Metanephros (tissue), 2 donors: ENCODE measurements at places on chromosomes 1 and 21. TPM values are rescaled to one million over a fixed set of nuclear protein-coding genes. Genes with fewer than 3 reads are reported as not detected.

VWA1 gene
- total RNA-seq: 54.3 TPM

RXRG gene
- total RNA-seq: 9.2 TPM

NBPF9 gene
- 24.5 TPM for total RNA-seq

SMPDL3B gene
- total RNA-seq: 7.8 TPM

HTR6 gene
- 0.47 TPM for total RNA-seq

COL8A2 gene
- total RNA-seq: 3.7 TPM

EFNA4 gene
- 11.8 TPM for total RNA-seq

S100A8 gene
- total RNA-seq: 89.2 TPM

LHX8 gene
- total RNA-seq: not detected

SPRR2F gene
- not detected for total RNA-seq

ABCB10 gene
- total RNA-seq: 16.5 TPM

PRAMEF2 gene
- total RNA-seq: not detected

HSD3B2 gene
- total RNA-seq: 1.3 TPM

ATP6V1G3 gene
- total RNA-seq: 1.9 TPM

ANKRD34A gene
- 0.41 TPM for total RNA-seq

KCNJ15 gene
- total RNA-seq: 124 TPM

GBP5 gene
- total RNA-seq: 0.53 TPM

NBPF6 gene
- total RNA-seq: not detected

OLIG2 gene
- total RNA-seq: 0.06 TPM

SMIM1 gene
- total RNA-seq: 12.1 TPM

SYDE2 gene
- total RNA-seq: 19.5 TPM

OXCT2 gene
- total RNA-seq: 1.3 TPM

RPE65 gene
- total RNA-seq: not detected

ADGRB2 gene
- 18.9 TPM for total RNA-seq

TAS1R2 gene
- not detected for total RNA-seq

SYTL1 gene
- total RNA-seq: 8.7 TPM

SLAMF1 gene
- total RNA-seq: 0.64 TPM

SPRR5 gene
- total RNA-seq: not detected

PLA2G2F gene
- total RNA-seq: 0.18 TPM

PLA2G2C gene
- total RNA-seq: not detected

MFSD2A gene
- 4.4 TPM for total RNA-seq
